HEK293T (cell line): ENCODE measurements at places on chromosomes 5 and 9.

DNA sequence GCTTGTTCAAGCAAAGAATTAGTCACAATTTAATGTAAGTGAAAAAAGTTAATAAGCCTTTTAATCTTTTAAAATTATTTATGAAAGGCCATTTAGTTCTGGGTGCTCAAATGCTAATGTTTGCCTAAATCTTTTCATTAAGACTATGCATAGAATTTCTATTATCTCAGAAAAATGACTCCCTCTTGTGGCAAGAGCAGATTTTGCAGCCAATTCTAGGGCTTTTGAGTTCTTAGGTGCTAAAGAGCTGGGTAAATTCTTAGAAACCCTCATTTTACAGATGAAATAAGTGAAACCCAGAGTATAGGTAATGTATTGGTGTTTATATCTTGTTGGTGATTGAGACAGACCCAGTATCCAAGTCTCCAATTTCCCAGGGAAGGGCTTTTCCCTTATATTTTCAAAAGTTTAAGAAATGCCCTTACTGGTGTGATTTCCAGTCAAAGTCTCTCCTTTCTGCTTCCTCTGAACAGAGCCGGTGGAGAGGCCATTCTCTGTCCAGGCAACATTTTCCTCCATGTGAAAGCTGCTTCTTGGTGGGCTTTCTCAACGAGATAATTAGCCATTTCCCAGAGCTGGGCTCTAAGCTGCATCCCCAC, 24.1 kb upstream of the PCSK5 start:
- DNase-seq, result peak; percentile 28

GRCh38 chr5:73170522-73170921, 2.5 kb upstream of the TMEM174 start:
- DNase-seq, result peak; percentile 38

GRCh38 chr5:103256178-103256577, 2.4 kb upstream of the MACIR start:
- DNase-seq, result no peak

GRCh38 chr9:133954862-133955529, 37.1 kb downstream of the VAV2 start:
- DNase-seq, result no peak

DNA sequence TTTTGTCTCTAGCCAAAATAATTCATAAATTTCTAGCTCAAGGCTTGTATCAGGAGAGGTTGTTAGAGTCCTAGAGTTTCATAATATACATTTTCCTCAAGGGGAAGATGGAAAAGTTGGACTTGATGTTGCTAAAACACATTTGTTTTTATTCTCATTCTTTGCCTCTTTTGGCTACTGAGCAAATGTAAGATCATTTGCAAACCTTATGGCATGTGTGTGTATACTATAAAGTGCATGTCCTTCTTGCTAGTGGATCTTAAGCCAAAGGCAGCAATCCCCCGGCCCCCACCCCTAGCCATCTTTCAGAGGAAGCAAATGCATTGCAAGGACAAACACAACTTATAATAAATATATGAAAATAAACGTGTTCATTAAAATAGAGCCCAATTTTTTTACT, 43.0 kb downstream of the ADAMTSL1 start:
- no peak for DNase-seq

DNA sequence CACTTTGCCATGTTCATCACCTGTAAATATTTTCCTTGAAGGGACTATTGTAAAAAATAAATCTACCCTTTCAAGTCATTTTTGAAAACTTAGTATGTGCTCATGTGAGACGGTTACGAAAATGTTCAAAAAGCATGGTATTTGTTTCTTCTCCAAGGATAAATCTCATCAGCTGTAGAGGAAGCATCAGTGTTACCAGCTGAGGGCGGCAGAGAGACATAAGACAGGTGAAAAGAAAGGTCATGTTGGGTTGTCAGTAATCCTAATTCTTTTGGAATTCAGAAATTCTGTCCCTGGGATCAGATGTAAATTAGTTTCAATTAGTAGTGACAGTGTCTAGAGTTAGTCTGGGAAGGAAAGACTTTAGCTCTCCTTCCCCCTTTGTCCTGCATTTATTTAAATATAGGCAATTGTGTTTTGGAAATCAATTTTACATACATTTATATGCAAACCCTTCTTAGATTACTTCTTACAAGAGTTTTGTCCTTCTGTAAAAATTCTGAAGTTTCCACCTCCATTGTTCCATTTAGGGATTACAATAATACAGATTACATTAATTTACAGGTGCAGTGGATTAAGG, 791.9 kb upstream of the CDH6 start:
- DNase-seq, result peak; percentile 4

DNA sequence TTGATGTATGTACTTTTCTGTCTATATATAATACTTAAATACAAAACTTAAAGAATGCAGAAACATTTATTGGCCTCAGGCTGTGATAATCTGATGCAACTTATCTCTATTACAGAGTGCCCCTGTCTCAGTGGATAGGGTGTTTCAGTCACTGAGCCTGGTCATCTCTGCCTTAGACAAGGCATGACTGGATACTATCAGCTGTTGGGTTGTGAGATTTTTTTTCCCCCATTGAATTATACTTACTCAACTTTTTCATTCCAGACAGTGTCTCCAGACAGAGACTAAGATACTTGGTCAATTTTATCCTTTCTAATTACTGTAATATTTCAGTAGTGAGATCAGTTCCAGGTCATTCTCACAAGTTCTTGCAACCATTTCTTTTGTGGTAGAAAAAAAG, 26.7 kb downstream of the XRCC4 start:
- no peak for DNase-seq

DNA sequence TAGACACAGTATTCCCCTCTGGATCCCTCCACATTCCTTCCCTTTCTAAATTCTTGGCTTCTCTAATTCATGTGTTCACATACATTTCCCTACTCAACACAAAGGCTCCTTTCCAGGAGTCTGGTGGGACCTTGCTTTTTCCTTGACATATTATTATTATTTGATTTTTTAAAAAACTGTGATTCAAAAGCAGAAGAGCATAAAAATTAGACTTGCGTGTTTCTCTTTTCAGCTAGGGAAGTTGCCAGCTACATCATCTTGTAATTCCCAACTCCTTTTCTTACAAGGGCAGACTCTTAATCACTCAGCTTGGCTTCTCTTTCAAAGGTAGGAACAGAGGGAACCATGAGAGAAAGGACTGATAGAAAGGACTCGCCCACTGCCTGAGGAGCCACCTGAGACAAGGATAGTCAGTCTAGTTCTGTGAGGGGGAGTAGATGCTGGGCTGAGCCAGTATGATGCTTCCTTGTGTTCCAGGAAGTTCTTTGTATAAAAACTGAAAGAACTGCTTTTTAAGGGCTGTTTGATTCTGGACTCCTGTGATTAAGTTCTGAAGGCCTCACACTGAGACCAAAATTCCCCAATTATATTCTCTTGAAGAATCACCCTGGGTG, 51.0 kb upstream of the DPYSL3 start:
- no peak for DNase-seq

GRCh38 chr5:149823375-149823774, 93.3 kb downstream of the PPARGC1B start:
- DNase-seq, result no peak

- DNase-seq, result no peak
Measured at GRCh38 chr5:179326122-179326927, 18.9 kb downstream of the ADAMTS2 start.

GRCh38 chr9:33740075-33740474, 55.3 kb upstream of the PRSS3 start:
- no peak for DNase-seq

DNA sequence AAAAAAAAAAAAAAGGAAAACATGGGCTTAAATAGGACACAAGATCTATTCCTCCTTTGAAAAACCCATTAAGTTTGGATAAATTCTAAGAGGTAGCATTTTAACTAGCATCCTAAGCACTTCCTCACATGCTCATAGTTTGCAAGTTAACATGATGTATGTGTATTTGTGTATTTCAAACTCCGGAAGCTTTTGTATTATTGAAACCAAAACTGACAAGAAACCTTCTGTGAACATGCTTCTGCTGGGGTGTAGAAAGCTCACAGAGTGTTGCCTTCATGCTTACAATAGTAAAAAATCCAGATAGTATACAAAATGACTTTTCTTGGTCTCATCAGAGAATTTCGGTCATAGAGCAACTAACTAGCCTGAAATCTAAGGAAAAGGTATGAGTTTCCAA, 103.8 kb downstream of the SH3GL2 start:
- no peak for DNase-seq

- peak; percentile 53 for DNase-seq
Measured at GRCh38 chr5:33969572-33970452, 14.7 kb downstream of the SLC45A2 start.

DNA sequence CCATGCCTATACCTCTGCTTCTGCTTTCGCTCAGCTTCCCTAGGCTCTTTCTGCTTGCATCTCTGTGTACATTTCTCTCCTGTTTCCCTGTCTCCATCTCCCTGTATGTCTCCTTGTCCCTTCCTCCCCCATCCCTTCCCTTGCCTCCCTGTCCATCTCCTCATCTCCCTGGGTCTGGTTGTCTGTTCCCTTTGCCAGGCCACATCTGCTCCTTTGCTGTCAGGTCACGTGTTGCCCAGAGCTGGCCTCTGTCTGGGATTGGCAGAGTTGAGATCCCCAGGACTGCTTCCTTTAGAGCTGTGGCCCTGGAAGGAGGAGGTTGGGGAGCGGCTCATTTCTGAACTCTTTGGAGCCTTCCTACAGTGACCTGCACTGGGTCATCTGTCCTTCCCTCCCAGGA, 31.8 kb upstream of the PTGS1 start:
- no peak for DNase-seq

- no peak for DNase-seq
Measured at GRCh38 chr9:34259315-34259714, 69.8 kb downstream of the KIF24 start.

GRCh38 chr9:93261281-93261680, 77.3 kb downstream of the WNK2 start:
- no peak for DNase-seq

DNA sequence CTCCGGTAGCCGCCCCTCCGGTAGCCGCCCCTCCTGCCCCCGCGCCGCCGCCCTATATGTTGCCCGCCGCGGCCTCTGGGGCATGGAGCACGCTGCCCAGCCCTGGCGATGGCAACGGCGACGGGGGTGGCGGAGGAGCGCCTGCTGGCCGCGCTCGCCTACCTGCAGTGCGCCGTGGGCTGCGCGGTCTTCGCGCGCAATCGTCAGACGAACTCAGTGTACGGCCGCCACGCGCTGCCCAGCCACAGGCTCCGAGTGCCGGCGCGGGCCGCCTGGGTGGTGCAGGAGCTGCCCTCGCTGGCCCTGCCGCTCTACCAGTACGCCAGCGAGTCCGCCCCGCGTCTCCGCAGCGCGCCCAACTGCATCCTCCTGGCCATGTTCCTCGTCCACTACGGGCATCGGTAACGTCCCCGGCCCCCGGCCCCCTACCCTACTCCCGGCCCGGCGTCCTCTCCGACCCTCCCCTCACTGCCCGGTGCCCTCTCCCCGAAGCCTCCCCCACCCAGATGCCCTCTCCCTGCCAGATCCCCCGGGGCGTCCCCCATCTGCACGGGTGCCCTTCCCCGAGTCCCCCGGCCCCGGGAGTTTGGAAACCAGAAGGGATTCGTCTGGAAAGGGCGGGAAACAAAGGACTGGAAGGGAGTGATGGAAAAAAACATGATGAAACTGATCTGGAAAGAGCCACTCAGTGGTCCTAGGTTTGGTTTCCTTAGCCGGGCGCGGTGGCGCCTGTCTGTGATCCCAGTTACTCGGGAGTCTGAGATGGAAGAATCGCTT, 417 bp downstream of the SRD5A1 start:
- DNase-seq, result peak; percentile 9

GRCh38 chr5:64190562-64191306, 25.1 kb downstream of the RNF180 start:
- DNase-seq, result no peak

DNA sequence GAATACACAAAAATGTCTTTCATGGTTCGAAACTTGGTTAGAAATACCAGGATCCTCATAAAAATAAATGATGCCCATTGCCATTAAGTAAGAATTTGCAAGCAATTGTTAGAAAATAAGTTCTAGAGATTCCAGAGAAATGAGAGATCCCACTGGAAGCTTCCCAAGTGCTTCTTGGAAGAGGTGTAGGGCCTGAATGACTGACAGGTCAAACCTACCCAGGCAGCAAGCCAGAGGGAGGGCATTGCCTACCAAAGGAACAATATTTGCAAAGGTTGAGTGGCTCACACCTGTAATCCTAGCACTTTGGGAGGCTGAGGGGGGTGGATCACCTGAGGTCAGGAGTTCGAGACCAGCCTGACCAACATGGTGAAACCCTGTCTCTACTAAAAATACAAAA, 777.0 kb upstream of the WWC1 start:
- DNase-seq, result no peak

DNA sequence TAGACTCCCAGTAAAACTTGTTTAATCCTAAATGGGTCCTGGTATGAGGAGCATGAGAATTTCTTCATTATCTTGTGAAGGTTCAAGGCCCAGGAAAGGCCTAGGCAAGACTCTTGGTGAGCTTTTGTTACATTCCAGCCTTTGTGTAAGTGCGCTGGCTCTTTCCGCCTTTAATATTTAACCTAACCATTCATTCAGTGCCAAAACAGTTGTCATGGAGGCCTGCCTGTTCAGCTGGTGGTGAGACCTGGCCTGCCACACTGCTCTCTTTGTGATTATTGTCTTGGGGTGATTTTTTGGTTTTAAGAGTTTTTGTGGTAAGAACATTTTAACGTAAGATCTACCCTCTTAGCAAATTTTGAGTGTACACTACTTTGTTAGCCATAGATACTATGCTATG, 127.5 kb upstream of the WWC1 start:
- no peak for DNase-seq

GRCh38 chr5:33501899-33502298, 61.1 kb downstream of the TARS1 start:
- DNase-seq, result no peak

DNA sequence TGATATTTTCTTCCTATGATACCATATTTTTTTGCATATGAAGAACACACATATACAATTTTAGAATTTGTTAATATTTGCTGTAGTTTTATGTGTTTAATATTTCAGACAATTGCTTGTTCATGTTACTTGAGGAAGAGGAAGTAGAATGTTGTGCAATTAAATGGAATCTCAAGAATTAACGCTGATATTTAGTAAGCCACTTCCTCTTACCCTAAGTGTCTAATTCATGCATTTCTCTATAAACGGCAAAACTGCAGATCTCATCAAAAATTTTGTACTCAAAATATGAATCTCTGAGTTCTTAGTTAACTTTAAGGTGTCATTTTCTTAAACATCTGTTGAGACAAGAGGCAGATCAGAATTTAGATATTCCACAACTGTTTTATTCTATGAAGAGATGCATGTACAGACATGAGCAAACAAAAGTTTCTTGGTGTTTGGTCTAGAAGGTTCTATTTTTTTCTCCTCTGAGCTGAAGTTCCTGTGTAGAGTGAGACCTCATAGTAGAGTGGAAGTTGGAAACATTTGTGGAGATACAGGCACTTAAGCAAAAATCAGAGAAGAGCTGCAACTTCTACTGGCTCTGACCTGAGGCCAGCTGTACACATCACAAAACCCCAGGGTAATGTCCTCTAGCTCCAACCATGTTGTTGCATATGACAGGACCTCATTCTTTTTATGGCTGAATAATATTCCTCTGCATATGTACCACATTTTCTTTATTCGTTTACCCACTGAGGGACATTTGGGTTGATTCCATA, 16.6 kb upstream of the TGFBI start:
- no peak for DNase-seq

- DNase-seq, result no peak
Measured at GRCh38 chr5:14167211-14167845, 24.2 kb downstream of the TRIO start.
